ENCODE measurements at places on chromosomes 11 and 22. TPM values are rescaled to one million over a fixed set of nuclear protein-coding genes. Genes with fewer than 3 reads are reported as not detected.

RSF1 gene
- 45.5 TPM for total RNA-seq

E2F8 gene
- total RNA-seq, result 24.0 TPM

BTBD18 gene
- total RNA-seq, result not detected

CASP5 gene
- total RNA-seq, result not detected

FOLR1 gene
- total RNA-seq, result not detected

DNA sequence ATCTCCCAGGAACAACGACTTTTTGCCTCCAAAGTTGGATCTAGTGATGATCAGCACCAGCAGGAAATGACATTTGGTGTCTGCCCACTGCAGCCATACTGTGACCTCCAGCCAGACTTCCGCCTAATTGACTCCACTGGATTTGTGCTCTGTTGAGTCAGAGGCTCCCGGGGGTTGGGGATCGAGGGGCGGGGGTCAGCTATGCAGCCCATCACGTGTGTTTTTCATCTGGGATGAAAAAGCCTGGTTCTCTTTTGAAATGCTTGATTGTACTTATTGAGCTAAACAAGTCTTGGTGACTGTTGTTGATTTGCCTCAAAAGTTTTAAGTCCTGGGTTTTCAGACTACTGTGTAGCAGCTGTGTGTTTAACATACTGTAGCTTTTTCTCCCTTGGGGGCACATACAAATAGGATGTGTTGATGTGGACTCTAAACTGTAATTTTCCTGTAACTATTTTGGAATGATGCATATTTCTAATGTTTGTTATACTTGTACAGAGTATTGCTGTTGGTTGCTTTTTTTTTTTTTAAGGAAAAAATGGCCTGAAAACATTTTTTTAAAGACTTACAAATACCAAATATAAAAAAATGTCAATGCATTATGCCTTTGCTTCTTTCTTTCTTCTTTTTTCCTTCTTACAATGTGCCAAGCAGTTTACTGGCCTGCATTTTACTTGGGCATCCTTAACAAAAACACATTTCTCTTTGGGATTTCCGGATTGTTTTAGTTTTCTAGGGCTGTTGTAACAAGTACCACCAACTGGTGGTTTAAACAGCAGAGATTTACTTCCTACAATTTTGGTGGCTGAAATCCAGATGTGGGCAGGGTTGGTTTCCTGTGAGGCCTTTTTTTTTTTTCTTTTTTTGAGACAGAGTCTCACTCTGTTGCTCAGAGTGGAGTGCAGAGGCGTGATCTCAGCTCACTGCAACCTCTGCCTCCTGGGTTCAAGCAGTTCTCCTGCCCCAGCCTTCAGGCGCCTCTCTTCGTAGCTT, 46.1 kb upstream of the OR4B1 start:
- no peaks in the 10 kb centered on the region for H3K27me3 ChIP-seq
- no peak overlapping the region for H3K4me3 ChIP-seq
- H3K4me1 ChIP-seq, result peaks cover 10% of the 10 kb centered on the region
- peaks cover 38% of the 10 kb centered on the region for H3K36me3 ChIP-seq
- no peak for DNase-seq

DNA sequence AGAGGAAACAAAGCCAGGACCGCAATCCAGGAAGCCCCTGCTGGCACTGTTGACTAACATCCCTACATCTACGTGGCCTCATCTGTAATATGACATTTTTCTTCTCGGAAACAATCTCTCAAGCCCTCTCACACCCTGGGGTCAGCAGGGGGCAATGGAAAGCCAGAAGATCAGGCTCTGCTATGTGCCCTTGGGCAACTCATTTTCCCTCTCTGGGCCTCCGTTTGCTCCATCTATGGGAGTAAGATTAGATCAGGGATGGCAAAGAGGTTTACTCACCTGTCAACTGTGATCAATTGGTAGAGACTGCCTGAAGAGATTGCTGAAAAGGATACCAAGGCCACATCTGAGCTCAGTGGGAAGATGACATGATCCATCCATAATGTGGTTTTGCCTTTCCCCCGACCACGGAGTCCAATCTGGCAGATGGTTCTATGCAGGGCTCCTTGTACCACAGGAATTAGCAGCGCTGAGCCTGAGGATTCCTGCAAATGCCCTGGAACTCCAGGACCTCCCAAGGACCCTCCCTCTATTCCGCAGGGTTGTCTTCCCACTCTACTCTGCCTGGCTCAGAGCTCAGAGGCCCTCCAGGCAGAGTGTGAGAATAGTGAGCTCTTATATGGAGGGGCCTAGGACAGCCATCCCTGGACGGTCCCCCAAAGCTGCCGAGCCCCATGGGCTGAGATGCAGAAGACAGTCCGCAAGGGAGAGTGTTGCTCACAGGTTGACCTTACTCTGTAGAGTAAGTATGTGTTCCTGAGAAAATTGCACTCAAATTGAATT, 66.1 kb downstream of the CHST1 start:
- DNase-seq, result no peak
- H3K36me3 ChIP-seq, result no peaks in the 10 kb centered on the region
- peaks cover 11% of the 10 kb centered on the region for H3K27me3 ChIP-seq
- H3K27ac ChIP-seq, result no peak overlapping the region
- H3K4me1 ChIP-seq, result no peaks in the 10 kb centered on the region

- H3K4me3 ChIP-seq, result peak overlapping the region; percentile 100
- no peak for DNase-seq
- peaks cover 12% of the 10 kb centered on the region for H3K4me1 ChIP-seq
Measured at GRCh38 chr11:209275-210121, 2.0 kb downstream of the RIC8A start.

DNA sequence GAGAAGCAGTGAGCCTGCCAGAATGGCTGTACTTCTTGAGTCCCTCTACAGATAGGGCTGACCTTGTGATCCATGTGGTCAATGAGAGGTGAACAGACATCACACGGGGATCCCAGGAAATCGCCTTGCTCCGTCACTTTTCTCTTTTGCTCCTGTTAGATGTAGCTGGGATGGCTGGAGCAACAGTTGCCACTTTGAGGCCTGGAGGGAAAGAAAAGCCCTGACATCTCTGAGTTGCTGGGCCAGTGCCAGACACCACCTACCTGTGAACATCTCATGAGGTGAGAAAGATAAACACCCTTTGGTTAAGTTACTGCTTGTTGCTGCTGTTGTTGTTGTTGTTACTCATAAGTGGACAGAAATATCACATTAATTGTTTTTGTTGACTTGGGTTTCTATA, 840.3 kb downstream of the TBC1D22A start:
- no peak for DNase-seq
- H3K4me1 ChIP-seq, result no peaks in the 10 kb centered on the region
- no peak overlapping the region for H3K4me3 ChIP-seq
- no peaks in the 10 kb centered on the region for H3K27me3 ChIP-seq
- no peak overlapping the region for H3K27ac ChIP-seq

DNA sequence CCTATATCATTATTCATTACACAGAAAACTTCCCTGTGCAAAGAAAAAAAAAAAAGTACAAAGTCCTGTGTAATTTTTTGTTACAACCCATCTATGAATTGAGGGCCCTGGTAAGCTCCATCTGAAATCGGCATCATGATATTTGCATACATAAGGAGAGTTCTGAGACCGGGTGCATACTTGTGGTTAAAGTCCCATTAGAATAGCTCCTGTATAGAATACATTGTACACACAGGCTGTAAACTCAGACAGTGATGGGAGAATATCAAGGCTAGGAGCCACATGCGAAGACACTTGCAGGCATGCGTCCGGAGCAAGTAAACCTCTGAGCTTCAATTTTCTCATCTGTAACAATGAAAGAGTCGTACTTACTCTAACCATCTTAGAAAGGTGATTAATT, 353.2 kb downstream of the ETS1 start:
- peaks cover 61% of the 10 kb centered on the region for H3K4me1 ChIP-seq
- no peak overlapping the region for H3K4me3 ChIP-seq
- peaks cover 8% of the 10 kb centered on the region for H3K36me3 ChIP-seq
- H3K27ac ChIP-seq, result peak overlapping the region; percentile 3
- H3K27me3 ChIP-seq, result no peaks in the 10 kb centered on the region
- DNase-seq, result no peak

DNA sequence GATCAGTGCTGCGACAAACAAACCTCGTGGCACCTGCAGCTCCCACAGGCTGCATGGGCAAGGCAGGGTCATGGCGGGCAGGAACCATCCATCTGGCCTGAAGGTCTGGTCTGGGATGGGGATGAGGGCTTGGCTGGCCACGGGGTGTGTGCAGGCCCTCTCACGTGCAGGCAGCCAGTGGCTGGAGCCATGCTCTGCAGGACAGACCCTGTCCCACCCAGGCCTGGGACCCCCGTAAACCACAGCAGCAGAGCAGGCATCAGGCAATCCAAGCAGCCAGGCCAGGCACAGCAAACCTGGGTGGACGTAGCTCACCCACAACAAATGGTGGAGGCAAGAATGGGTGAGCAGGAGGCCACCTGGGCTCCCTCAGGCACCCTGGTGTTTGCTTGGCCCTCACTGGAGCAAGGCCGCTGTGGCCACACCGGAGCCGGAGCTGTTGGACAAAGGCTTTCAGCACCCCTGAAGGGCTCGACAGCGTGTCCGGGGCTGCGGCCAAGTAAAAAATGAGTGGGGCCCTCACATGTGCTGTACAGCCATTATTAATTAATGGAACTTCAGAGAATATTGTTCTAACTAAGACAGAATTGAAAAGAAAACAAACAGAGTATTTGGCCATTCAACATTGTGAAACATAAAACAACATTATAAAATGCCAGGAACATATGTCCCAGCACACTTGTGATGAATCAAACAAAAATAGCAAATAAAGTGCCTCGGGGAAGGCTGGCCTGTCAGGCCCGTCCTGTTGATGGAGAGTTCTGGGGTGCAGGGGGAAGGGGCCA, 24.0 kb upstream of the GNB1L start:
- no peak overlapping the region for H3K4me3 ChIP-seq
- H3K4me1 ChIP-seq, result peaks cover 3% of the 10 kb centered on the region
- H3K27me3 ChIP-seq, result no peaks in the 10 kb centered on the region

DNA sequence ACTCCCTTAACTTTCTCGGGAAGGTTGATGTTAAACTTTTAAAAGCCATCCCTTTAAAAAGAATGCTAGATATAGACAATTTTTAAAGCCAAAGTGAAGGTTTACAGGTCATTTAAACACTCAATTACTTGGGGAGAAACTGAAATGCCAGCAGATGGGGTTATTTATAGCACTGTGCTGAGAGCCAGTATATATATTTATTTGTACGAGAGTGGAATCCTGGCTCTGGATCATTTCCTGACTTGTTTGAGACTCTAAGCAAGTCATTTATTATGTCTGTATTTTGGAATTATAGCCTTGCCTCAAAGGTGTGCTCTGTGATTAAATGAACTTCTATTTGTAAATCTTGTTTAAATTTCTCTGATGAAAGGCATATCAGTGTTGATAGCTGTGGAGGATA, 6.8 kb upstream of the ZBED5 start:
- H3K27me3 ChIP-seq, result no peaks in the 10 kb centered on the region
- no peak overlapping the region for H3K4me3 ChIP-seq
- H3K27ac ChIP-seq, result no peak overlapping the region
- peaks cover 36% of the 10 kb centered on the region for H3K4me1 ChIP-seq
- H3K36me3 ChIP-seq, result no peaks in the 10 kb centered on the region

- H3K36me3 ChIP-seq, result no peaks in the 10 kb centered on the region
- H3K4me1 ChIP-seq, result no peaks in the 10 kb centered on the region
- no peak for DNase-seq
- no peak overlapping the region for H3K27ac ChIP-seq
Measured at GRCh38 chr22:31046539-31047226, 34.4 kb upstream of the SMTN start.

DNA sequence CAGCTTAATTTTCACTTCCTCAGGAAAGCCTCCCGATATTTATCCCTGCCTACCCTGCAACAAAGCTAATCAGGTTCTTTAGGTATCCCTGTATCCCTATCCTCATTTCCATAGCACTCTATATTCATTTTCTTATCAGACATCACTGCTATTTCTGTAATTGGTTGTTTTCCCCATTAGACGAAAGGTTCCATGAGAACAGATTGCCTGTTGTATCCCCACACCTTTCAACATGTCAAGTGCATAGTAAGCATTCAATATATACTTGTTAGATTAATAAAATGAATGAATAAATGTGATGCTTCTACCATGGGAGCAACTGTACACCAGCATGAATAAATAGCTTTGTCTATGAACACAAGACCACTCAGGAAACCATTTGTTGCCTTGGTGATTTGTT, 499.8 kb downstream of the DLG2 start:
- H3K36me3 ChIP-seq, result no peaks in the 10 kb centered on the region
- no peaks in the 10 kb centered on the region for H3K4me1 ChIP-seq
- H3K27me3 ChIP-seq, result no peaks in the 10 kb centered on the region
- no peak overlapping the region for H3K27ac ChIP-seq
- no peak for DNase-seq
- no peak overlapping the region for H3K4me3 ChIP-seq

- no peak for DNase-seq
- H3K36me3 ChIP-seq, result no peaks in the 10 kb centered on the region
- no peaks in the 10 kb centered on the region for H3K4me1 ChIP-seq
Measured at GRCh38 chr22:33167998-33168790, 110.0 kb upstream of the SYN3 start.

DNA sequence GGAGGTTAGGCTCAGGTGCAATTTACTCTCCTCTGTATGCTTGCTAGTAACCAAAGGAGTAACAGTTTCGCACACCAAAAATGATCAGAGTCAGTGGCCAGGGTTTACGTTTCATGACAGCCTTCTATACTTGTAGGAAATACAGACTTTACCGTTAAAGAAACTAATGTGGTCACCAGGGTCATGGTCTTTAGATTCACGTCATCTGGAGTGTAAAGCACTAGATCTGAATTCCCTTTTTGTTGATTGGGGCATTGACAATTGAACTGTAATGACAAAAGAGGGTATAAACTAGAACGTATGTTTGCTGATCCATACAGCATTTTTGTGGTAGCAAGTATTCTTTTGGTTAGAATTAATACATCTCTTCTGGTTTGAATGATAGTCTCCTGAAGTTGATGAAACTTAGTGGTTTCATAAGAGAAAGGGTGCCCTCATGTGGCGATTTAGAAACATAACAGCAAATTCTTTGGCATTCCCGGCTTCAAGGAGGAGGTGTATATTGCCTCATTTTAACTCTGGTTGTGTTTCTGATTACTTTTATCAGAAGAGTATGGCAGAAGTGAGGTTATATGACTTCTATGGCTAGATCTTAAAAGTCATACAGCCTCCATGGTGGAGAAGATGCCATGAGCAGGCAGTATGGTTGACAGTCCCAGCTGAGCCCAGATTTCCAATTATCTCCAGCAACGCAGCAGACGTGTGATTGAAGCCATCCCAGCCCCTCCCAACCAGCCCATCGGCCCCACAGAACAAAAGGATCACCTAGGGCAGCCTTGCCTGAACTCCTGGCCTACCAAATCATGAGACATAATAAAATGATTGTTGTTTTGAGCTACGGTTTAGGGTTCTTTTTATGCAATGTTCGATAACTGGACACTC, 35.1 kb downstream of the MMP7 start:
- no peak overlapping the region for H3K27ac ChIP-seq
- H3K36me3 ChIP-seq, result no peaks in the 10 kb centered on the region
- H3K4me1 ChIP-seq, result peaks cover 16% of the 10 kb centered on the region
- peaks cover 19% of the 10 kb centered on the region for H3K27me3 ChIP-seq

GRCh38 chr11:45144126-45145082, 2.0 kb upstream of the PRDM11 start:
- H3K4me1 ChIP-seq, result peaks cover 20% of the 10 kb centered on the region
- no peak overlapping the region for H3K27ac ChIP-seq
- H3K4me3 ChIP-seq, result no peak overlapping the region
- H3K36me3 ChIP-seq, result no peaks in the 10 kb centered on the region
- DNase-seq, result peak; percentile 4

GRCh38 chr11:48074425-48075181, 94.2 kb downstream of the PTPRJ start:
- DNase-seq, result no peak
- no peak overlapping the region for H3K4me3 ChIP-seq
- peaks cover 46% of the 10 kb centered on the region for H3K4me1 ChIP-seq
- no peaks in the 10 kb centered on the region for H3K27me3 ChIP-seq
- peak overlapping the region; percentile 19 for H3K27ac ChIP-seq

Measured in activated T-helper 2 cell treated with anti-CD3 and anti-CD28 coated beads, Interferon-gamma antibody, Interleukin-2, Interleukin-4, amounts not matched to agents 10 μg/mL and 5 μg/mL and 100 μg/mL, durations not matched to agents 14 hours and 24 hours and 36 hours (primary cell).